ENCODE measurements at places on chromosomes 4 and X.

DNA sequence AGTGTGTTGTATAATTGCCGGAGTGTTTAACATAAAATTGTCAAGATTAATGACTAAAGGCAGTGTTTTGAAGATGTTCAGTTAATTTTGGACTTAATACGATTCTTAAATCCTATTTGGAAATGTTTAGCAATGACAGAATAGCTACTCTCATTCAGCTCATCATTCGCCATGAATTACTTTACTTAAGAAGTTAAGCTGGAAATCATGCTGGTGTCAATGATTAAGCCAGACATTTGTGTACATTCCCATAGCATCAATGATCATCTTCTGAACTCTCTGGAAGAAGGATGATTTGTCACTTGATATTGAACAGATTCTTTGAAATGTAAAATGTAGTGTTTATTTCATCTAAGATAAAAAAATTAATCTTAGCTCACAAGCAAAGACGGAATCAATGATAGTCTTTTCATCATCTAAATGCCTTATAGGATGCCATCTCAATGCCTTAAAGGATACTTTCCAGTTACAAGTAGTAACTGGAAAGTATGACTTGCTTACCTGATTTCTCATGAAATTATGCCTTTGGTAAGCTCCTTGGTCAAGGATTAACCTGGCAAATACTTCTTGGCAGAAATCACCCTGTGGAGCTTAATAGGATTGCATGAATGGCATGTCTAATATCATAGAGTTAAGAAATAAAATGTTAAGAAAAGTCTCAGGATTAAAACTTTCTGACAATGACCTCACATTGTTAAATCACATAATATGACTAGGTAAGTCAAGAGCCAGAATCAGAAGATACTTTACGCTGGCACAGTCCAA, 515.5 kb upstream of the AGA start:
- no peak for DNase-seq

- no peak for DNase-seq
These were observed 101.2 kb downstream of the MMRN1 start for GRCh38 chr4:89995814-89996213.

GRCh38 chr4:91454111-91454510, 849.7 kb upstream of the GRID2 start:
- no peak for DNase-seq

DNA sequence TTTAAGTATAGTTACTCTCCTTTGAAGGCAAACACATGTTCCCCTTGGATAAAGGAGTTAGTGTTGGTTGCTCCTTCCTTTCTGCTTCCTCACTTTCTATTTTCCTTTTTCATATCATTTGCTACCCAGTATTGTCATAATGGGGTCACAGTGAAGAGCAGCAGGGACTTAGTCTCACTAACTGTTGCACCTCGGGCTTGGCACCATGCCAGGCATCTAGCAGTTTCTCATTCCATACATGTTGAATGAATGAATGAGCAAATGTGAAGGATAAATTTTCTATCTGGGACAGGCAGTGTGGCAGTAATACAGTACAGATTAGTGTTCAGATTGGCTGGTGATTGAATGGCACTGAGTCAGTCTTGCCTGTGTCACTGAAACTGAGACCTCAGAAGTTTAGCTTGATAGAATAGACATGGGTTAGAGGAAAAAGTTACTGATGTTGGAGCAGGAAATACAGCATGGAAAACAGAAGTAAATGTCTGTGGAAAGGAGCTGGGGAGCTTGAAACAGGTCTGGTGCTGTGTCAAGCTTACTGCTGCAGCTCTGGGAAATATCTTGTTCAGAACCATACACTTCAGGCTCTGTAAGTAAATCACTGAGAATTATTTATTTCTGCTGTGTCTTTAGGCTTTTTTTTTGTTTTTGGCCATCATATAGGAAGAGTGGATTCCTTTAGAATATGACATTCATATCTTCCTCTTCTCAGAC, 55.8 kb upstream of the PITX2 start:
- DNase-seq = no peak

DNA sequence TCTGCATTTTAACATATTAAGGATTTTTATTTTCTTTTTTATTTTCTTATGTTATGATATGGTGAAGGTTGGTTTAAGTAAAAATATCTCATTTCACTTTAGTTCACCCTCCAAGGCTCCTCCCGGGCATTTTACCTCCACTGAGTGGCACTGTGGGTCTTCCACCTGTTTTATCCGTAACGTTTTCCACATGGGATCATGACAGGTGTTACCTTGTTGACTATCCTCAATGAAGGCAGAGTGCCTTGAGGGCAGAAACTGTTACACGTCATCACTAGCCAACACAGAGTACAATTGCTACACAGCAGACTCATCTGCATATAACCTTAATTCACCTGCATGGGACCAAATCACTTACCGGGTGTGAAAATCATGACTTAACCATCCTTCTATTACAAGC, 105.8 kb downstream of the GEMIN8 start:
- no peak for DNase-seq

GRCh38 chr4:20944961-20945360, 244.7 kb downstream of the PACRGL start:
- no peak for DNase-seq

DNA sequence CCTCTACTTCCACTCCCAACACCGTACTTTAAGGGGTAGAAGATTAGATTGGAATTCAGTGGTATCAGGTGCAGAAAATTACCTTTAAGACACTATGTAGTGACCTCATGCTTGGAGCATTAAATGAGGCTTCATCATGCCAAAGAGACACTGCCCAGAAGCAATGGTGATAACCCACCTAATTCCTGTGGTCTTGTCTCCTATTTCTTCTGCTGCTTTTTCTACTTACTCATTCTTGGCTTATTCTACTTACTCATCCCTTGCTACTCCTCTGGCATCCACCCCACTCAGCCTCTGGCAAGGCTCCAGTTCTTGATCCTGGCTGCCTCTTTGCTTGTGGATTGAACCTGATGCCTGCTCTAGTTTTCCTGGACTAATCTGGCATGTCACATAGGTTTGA, 62.3 kb upstream of the ADAMTS3 start:
- no peak for DNase-seq

GRCh38 chrX:4320436-4320947, 607.0 kb upstream of the PRKX start:
- no peak for DNase-seq

DNA sequence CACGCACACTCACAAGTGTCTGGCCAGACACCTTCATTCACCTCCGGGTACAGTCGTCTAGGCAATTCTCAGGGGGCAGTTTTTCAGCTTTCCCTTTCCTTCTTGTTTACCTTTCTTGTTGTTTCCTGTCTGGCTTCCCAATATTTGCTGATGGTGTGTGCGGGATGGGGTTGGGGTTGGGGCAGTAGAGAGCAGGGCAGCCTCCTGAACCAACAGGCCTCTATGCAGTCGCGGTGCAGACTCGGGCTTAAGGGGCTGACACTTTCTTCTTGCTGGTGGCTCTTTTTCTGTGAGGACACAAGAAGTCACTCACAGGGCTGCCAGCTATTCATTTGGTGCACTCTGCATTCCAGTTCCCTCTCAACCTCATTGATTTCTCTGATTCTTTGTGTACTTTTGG, 56.4 kb downstream of the NBDY start:
- DNase-seq = no peak

DNA sequence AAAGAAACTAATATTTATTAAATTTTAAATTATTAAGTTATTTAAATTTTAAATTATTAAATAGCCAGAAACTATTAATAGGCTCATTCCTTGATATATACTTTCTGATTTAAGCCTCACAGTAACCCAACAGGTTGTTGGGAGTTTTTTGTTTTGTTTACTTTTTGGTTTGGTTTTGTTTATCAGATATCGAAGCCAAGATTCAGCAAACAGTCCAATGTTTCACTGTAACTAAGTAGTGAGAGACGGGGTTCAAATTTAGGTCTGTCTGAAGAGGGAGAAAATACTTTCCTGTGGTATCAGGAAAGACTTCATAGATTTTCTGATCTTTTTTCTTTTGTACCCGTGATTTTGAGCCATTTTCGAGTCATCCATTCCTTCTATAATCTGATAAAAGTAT, 54.2 kb downstream of the CCDC158 start:
- no peak for DNase-seq

DNA sequence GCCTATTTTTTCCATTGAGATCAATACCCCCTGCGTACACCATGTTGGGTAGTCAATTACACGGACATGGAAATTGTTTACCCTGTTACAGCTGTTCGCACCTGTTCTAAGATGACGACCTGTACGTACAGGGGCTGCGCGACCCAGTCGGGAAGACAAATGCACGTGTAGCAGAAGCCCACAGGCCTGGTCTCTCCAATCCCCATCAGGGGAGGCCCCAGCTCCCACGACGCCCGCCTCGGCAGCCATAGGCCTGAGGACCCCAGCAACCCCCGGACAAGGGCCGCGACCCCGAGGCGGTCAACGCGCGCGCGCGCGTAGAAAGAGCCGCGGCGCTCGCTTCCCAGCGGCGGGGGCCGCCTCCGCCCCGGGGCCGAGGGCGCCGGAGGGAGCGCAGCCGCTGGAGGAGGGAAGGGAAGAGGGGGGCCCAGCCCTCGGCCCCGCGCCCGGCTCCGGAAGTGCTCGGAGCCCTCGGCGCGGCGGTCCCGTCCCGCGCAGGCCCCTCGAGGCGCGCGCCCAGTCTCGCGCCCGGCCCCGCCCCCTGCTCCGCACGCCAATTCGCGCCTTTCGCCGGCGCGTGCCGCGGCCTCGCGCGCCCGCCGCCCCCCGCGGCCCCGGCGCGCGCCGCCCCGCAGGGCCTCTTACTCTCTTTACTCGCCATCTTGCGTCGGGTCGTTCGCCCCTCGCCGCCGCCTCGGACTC, 618 bp downstream of the RBBP7 start:
- peak; percentile 62 for DNase-seq

- no peak for DNase-seq
These were observed 99.8 kb downstream of the ARSF start for GRCh38 chrX:3141031-3141430.

- DNase-seq = no peak
These were observed 14.2 kb downstream of the LRP2BP start for GRCh38 chr4:185381288-185382196.

GRCh38 chr4:92333016-92333415, 29.2 kb downstream of the GRID2 start:
- no peak for DNase-seq

DNA sequence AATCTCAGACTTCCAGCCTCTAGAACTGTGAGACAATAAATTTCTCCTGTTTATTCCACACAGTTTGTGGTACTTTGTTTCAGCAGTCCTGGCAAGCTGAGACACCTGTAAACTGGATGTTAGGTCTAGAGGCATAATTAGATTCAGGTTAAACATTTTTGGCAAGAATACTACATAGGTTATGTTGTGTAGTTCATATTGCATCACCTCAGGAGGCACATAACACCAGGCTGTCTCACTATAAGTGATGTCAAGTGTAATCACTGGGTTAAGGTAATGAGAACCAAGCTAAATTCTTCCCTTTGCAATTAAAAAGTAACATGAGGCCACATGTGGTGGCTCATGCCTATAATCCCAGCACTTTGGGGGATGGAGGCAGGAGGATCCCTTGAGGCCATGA, 214.2 kb downstream of the ZNF674 start:
- DNase-seq = no peak

DNA sequence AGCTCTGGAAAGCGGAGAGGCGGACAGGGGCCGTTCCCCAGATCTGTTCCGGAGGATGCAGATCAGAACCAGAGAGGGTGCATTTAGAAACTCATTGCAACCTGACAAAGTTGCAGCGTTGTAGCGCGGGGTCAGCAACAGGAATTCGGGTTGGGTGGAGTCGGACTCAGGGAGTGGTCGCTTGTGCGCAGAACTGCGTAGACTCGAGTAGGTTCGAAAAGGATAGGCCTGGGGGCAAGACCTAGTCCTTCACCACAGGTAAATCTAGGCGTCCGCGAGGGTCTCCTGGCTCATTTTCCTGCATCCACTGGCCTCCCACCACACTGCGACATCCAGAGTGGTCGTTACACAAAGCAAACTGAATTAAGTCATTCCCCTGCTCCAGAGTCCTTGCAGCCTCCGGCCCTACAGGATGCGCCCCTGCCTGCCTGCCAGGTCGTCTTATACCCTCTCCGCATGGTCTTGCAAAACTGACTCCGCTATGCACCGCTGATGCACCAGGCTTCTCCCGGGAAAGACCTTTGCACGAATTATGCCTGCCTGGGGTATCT, 4.7 kb upstream of the ZNF518B start:
- DNase-seq = no peak

- no peak for DNase-seq
These were observed 1841.8 kb downstream of the PCDH7 start for GRCh38 chr4:32562010-32562409.

- DNase-seq = no peak
These were observed 61.2 kb upstream of the HOPX start for GRCh38 chr4:56742080-56742871.

GRCh38 chrX:37986893-37987292, 19.5 kb upstream of the SYTL5 start:
- DNase-seq = no peak

GRCh38 chr4:114659386-114660008, 60.9 kb downstream of the UGT8 start:
- DNase-seq = no peak

DNA sequence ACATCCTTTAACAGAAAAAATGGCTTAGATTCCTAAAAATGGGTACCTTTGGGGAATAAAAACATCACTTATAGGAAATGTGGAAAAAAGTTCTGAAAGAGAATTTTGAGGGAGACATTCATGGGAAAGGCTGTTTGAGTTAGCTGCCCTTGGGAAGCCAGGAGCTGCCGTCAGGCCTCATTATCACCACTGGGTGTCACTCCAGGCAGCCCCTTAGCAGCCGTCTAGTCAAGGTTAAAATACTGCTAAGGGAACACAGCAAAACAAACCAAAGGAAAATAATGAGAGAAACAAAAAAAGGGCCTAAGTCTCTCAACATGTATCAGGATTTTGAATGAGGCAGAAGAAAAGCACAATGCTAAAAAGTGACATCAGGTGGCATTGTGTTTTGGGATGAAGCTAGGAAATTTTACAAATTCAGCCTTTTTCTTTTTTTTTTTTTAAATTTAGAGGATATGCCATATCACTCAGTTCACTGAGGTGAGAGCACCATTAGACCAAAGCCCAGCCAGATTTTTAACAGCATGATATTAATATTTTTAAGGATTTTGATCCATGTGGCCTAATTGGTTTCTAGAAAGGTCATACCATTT, 235.3 kb downstream of the GPAT3 start:
- no peak for DNase-seq

GRCh38 chr4:112513971-112514646, 1.9 kb downstream of the NEUROG2 start:
- no peak for DNase-seq

All from CD8-positive, alpha-beta memory T cell (primary cell).